ENCODE measurements at places on chromosomes 7 and 10.

DNA sequence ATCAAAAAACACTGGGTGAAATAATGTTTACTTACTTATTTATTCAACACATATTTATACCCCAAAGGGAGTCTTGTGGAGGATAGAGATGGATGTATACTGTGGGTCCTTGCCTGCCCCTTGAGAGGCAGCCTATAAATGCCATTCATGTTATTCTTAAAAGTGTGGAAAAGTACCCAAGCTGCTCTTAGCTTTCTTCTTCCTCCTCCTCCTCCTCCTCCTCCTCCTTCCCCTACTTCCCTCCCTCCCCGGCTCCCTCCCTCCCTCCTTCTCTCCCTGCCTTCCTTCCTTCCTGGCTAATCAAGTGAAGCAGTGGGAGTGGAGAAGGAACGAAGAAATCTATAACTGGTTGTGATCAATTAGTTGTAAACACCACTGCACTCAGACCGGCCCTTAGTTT is 21.2 kb upstream of the IGF2BP3 start:
- DNase-seq: no peak

DNA sequence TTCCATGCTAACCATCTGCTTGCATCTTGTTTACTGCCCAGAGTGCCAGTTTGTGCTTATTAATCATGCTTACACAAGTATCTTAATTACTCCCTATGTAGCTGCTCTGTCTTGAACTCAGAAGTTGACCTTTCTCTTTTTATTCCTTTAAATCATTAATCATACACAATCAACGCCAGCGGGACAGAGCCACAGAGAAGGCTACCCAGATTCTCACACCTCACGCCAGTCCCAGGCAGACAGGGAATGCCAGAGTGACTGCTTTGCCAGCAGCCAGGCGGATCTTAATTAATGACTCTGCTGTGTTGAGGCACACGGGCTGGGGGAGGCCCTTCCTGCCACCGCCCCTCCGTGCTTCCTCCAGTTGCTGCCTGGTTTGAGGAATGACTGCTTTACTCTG is 229.4 kb downstream of the LRMDA start:
- DNase-seq: no peak

- no peak for DNase-seq
Observed at GRCh38 chr7:118041251-118041878, 142.6 kb upstream of the LSM8 start.

DNA sequence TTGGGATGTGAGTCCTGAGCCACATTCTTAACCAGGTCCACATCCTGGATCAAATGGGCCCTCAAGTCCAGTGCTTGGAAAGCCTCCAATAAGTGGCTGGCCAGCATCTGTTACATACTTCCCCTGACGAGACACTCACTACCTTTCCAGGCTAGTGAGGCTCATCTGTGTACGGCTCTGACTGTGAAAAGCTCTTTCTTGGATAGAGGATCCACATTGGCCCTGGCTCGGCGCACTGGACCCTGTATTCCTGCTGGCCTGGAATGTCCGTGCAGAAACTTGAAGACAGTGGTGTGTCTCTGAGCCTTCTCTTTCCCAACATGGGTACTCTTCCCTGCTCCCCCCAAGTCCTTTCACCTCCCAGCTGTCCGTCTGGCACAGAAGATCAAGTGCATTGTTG is 35.5 kb downstream of the MYL10 start:
- DNase-seq: no peak

- no peak for DNase-seq
Observed at GRCh38 chr7:136869991-136870865, 1.8 kb downstream of the CHRM2 start.

- no peak for DNase-seq
Observed at GRCh38 chr10:51960494-51960895, 261.1 kb upstream of the CSTF2T start.

- DNase-seq: no peak
Observed at GRCh38 chr7:87316846-87317552, 28.5 kb upstream of the CROT start.

- no peak for DNase-seq
Observed at GRCh38 chr7:87648316-87648715, 20.1 kb downstream of the RUNDC3B start.

GRCh38 chr10:78542141-78542489 is 508.5 kb downstream of the RPS24 start:
- DNase-seq: no peak

DNA sequence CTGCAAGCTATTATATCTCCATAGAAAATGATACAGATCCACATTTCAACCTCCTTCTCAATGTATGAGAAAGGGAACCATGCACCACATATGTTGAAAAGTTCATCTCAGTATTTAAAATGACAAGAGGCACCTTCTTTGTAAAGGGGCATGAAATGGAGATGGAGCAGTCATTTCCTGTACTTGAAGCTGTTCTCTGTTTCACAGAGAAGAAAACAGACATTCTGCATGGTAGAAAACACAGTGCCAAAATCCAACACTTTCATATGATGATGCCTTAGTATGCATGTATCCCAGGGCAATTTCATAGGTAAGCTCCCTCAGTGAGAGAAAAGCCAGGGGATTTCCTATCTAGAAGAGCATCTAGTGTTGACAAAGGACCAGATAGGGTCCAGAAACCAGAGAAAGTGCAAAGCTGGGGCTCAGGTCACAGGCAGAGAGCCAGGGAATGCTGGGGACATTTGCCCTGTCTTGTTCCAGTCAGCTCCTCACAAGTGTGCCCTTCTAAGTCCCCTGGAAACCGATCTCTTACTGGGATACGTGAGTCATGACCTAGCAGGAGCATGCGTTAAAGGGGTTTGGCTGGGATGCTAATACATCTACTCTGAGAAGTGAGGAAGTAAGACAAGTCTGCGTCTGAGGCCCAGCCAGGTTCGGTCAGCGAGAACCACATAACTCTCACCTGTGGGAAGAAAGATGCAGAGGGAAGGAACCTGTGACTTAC is 118.7 kb downstream of the ICA1 start:
- DNase-seq: no peak

DNA sequence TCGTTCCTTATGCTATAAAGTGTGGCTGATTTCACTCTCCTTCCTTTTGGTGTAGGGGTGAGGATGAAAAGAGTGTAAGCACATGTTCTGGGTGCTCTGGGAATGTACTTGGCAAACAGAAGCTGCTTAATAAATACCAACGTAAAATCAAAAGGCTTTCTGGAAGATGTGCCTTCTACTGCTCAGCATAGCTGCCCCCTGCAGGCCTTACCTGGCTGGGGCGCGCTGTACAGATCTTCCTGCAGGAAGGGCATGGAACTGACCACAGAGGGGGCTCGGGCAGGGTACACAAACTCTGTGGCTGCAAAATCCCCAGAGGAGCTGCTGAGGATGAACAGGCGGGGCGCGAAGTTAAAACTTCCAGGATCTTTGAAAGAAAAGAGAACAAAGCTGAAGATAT is 169.4 kb downstream of the SVIL start:
- DNase-seq: no peak
